Neural crest cell (in vitro differentiated cells): ENCODE measurements at places on chromosomes 5 and 9. TPM values are rescaled to one million over a fixed set of nuclear protein-coding genes. Genes with fewer than 3 reads are reported as not detected.

DNA sequence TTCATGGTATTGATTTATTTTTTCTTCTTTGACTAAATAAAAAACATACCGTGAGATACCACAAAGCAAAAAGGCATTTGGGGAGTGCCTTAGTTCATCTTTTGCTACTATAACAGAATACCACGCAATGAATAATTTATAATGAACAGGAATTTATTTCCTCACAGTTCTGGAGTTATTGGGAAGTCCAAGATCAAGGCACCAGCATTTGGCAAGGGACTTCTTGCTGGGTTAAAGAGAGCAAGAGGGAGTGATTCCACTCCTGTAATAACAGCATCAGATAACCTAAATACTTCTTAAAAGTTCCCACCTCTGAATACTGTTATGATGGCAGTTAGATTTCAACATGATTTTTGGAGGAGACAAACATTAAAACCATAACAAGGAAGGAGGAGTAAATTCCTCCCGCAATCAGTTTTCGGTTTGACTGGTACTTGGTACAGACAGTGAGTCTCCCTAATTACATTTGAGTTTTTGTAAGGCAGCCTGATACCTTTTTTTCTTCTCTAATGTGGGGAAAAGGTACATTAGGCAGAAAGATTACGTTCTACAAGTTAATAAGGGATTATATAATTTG is 8.8 kb upstream of the OMD start:
- no peaks in the 10 kb centered on the region for H3K36me3 ChIP-seq
- no peaks in the 10 kb centered on the region for H3K4me1 ChIP-seq
- no peak overlapping the region for H3K27ac ChIP-seq
- no peak for DNase-seq

- H3K27ac ChIP-seq: peak overlapping the region; percentile 12
- H3K36me3 ChIP-seq: no peaks in the 10 kb centered on the region
- H3K27me3 ChIP-seq: peaks cover 3% of the 10 kb centered on the region
- H3K4me1 ChIP-seq: peaks cover 10% of the 10 kb centered on the region
These were observed 11.3 kb downstream of the MYMK start for GRCh38 chr9:133513214-133514100.

The PHAX gene
- total RNA-seq: 47.2 and 51.4 TPM in 2 replicates

DNA sequence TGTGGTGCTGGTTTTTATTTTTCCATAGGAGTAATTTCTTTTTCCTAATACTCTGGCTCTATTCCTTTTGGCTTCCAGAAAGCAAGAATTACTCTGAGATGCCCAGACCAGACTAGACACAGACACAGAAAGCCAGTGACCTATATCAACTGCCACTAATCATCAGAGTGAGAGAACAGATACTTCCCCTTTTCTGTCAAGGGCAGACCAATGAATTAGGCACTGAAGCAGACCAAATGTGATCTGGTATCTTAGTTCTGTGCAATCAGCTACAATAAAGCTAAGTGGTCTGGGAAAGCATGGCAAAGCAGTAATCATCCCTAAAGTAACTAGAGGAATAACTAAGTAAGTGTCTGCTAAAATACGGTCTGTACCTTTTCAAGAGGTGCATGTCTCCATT is 239.1 kb downstream of the ELAVL2 start:
- no peaks in the 10 kb centered on the region for H3K27me3 ChIP-seq
- H3K4me3 ChIP-seq: no peak overlapping the region
- H3K36me3 ChIP-seq: peaks cover 3% of the 10 kb centered on the region
- no peak for DNase-seq

- no peak overlapping the region for H3K27ac ChIP-seq
- DNase-seq: no peak
- H3K27me3 ChIP-seq: no peaks in the 10 kb centered on the region
- peaks cover 21% of the 10 kb centered on the region for H3K36me3 ChIP-seq
These were observed 11.1 kb downstream of the SPRY4 start for GRCh38 chr5:142313682-142314081.

DNA sequence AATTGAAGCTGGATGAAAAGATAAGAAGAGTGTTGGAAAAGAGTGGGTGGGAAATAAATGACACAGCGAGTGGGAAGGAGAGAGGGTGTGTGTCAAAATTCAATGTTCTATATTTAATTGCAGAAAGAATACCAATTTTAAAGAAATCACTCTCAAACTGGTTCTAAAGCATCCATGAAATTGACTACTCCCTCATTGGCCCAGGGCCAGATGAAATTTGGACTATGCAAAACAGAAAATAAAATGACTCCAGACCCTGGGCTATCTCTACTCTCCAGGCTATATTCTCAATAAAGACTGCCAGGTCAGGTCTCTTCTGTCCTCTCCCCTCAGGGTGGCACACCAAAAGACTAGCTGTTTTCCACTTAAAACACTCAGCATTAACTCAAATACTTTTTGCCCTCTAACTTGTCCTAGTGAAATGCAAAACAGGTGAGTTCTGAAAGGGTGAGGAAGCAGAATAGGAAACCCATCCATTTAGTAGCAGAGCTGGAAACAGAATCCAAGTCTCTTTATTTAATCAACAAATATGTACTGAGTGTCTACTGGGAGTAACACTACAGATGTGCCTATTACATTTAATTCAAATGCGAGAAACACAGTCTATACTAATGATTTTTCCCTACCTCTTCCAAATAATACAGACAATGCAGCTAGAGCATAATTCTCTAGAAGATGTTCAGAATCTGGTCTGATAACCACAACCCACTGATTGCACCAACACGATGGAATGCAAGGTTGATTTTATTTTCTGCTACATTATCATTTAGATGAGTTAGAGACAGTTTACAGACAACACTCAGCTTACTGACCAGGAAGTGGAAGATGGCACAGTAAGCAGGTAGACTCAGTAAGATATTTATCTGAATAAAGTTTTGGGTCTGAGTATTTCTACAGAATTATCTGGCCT is 42.1 kb downstream of the EFCAB9 start:
- peaks cover 17% of the 10 kb centered on the region for H3K4me1 ChIP-seq
- H3K36me3 ChIP-seq: peaks cover 10% of the 10 kb centered on the region
- H3K4me3 ChIP-seq: no peak overlapping the region
- no peak overlapping the region for H3K27ac ChIP-seq
- no peak for DNase-seq
- no peaks in the 10 kb centered on the region for H3K27me3 ChIP-seq

The CLINT1 gene
- 53.8 TPM in 2 replicates for total RNA-seq

- no peak for DNase-seq
- peaks cover 9% of the 10 kb centered on the region for H3K27me3 ChIP-seq
- H3K36me3 ChIP-seq: peaks cover under 1% of the 10 kb centered on the region
- H3K4me1 ChIP-seq: peaks cover 39% of the 10 kb centered on the region
- peak overlapping the region; percentile 94 for H3K4me3 ChIP-seq
These were observed 1.8 kb downstream of the STK10 start for GRCh38 chr5:172186114-172186695.

The S1PR3 gene
- total RNA-seq: 7.5 and 7.9 TPM in 2 replicates

- no peak overlapping the region for H3K4me3 ChIP-seq
- H3K36me3 ChIP-seq: peaks cover 39% of the 10 kb centered on the region
- H3K27me3 ChIP-seq: no peaks in the 10 kb centered on the region
- H3K27ac ChIP-seq: no peak overlapping the region
- no peaks in the 10 kb centered on the region for H3K4me1 ChIP-seq
These were observed 26.6 kb downstream of the IDNK start for GRCh38 chr9:83649515-83649914.

GRCh38 chr9:94639999-94640376 is 670 bp upstream of the FBP1 start:
- DNase-seq: no peak
- H3K27ac ChIP-seq: no peak overlapping the region
- peaks cover 57% of the 10 kb centered on the region for H3K27me3 ChIP-seq
- peaks cover 16% of the 10 kb centered on the region for H3K4me1 ChIP-seq

The MYMK gene
- total RNA-seq: not detected in 2 replicates

- no peak overlapping the region for H3K27ac ChIP-seq
- peaks cover 2% of the 10 kb centered on the region for H3K36me3 ChIP-seq
- H3K4me1 ChIP-seq: no peaks in the 10 kb centered on the region
- no peaks in the 10 kb centered on the region for H3K27me3 ChIP-seq
- peak overlapping the region; percentile 54 for H3K4me3 ChIP-seq
- DNase-seq: no peak
These were observed 4.5 kb downstream of the RNF208 start for GRCh38 chr9:137217276-137218211.

DNA sequence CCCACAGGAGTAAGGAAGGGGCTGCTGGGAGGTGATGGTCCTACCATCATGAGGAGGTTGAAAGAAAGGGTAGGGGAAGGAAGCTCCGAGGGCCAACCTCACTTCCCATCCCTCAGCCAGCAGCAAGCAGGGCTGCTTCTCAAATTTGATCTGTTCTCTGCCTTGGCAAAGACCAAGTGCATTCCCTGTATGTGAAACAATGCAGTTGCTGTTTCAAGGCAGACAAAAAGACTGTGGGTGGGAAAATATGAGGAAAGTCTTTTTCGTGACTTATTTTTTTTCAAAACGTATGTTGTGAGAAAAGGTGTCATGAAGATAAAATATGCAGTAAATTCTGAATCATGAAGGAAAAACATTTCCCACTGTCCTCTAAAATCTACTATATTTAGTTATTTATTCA is 165.9 kb downstream of the ARSB start:
- H3K27ac ChIP-seq: peak overlapping the region; percentile 37
- H3K4me1 ChIP-seq: peaks cover 10% of the 10 kb centered on the region
- no peak overlapping the region for H3K4me3 ChIP-seq
- H3K36me3 ChIP-seq: peaks cover 3% of the 10 kb centered on the region
- no peak for DNase-seq
- no peaks in the 10 kb centered on the region for H3K27me3 ChIP-seq

GRCh38 chr9:123286324-123286723 is 17.9 kb upstream of the STRBP start:
- H3K27ac ChIP-seq: no peak overlapping the region
- no peaks in the 10 kb centered on the region for H3K4me1 ChIP-seq
- H3K36me3 ChIP-seq: no peaks in the 10 kb centered on the region
- no peaks in the 10 kb centered on the region for H3K27me3 ChIP-seq

- no peaks in the 10 kb centered on the region for H3K36me3 ChIP-seq
- H3K27me3 ChIP-seq: no peaks in the 10 kb centered on the region
- H3K27ac ChIP-seq: no peak overlapping the region
- DNase-seq: no peak
- H3K4me3 ChIP-seq: no peak overlapping the region
- H3K4me1 ChIP-seq: peaks cover 42% of the 10 kb centered on the region
These were observed 124.7 kb downstream of the TLE1 start for GRCh38 chr9:81564632-81565031.

DNA sequence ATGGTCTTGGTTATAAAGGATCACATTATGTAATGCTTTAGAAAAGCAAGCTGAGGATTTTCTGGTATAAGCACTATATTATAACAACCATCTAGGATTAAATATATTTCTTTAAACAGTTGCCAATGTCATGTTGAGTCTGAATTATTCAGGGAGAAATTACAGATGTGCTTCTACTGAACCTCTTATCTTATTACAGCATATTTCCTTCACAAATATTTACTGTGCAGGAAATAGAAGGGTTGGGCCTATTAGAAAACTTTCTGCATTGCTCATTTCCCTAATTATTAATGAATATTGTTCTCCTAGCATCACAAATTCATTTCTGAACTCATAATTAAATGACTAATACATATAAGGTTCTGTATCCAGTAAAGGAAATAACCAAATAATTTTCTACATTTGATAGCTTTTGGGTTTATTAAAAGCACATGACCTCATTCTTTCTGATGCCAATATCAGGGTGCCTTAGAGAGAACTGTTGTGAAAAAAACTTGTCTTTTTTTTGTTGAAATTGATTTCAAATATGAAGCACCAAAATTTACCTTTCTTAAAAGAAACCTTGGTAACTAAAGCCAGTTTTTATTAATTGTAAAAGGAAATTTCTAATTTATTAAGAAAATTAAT is 476.8 kb upstream of the PTGER4 start:
- H3K4me1 ChIP-seq: no peaks in the 10 kb centered on the region
- H3K36me3 ChIP-seq: no peaks in the 10 kb centered on the region
- H3K27me3 ChIP-seq: no peaks in the 10 kb centered on the region
- DNase-seq: no peak
